Retinal pigment epithelial cell (primary cell): ENCODE measurements at places on chromosomes 3 and 15.

DNA sequence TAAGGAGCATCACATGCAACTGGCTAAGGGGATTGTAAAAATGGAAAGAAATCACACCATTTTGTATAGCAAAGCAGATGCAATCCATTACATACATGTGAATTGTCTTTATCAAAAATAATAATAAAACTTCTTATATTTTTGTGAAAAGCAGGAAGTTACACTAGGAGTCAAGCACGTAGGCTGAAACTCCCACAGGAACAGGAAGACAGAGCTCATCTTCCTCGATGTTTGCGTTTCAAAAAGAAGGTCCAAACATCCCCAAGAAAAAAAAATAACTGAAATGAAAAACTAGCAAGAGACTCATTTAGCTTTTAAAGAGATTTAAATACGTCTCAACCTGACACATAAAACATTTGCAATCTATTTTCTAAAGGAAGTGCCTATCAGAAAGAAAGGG is 106.6 kb downstream of the TGFBR2 start:
- no peak for DNase-seq

DNA sequence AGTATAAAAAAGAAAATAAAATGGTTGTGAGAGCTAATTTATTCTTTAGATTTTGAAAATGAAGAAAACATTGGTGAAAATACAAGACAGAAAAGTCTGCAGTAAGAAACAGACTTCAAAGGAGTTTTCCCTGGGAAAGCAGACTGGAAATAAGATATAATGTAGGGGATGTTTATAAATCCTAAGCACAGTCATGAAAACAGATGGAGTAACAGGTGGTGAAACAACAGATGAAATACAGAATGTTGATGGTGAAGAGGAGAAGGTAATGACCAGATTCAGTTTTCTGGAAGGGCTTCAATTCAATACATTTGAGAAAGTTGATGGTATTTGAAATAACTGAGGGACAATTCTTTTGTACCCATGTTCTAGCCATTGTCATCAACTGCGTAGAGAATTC is 353.9 kb downstream of the CHL1 start:
- no peak for DNase-seq

DNA sequence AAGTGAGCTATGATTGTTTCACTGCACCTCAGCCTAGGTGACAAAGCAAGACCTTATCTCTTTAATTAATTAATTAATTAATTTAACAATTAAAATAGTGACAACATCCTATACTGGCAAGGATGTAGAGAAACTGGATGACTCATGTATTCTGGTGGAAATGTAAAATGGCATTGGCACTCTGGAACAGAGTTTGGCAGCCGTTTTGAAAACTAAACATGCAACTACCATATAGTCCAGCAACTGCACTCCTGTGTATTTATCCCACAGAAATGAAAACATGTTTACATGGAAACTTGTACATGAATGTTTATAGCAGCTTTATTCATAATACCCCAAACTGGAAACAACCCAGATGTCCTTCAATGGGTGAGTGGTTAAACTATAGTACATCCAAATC is 56.6 kb downstream of the ANP32A start:
- DNase-seq, result no peak

- DNase-seq, result no peak
Measured at GRCh38 chr3:46648096-46648495, 35.8 kb downstream of the FAM240A start.

DNA sequence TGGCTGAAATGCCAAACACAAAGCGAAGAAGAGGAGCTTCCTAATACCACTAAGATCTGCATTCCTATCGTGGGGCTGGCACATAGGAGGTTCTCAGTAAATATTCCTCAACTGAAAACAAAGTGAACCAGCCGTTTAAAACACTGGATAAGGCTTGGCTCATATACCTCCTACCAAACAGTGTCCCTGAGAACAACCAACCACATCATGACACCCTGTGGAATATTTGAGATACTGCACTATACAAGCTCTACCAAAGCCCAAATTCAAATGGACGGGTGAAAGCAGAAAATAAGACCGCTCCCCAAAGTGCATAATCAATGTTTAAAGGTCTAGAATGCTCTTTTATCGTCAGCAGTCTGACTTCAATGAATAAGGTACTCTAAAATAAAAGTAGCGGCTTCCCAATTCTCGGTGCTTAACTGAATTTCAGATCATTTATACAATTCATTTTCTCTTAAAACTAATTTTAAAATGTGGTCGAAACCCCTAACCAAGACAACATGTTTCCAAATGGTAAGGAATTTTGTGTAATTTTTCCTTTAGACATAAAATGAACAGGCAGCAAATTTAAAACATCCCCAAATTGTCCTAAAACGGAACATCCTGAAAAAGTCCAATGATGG is 425.8 kb downstream of the ERC2 start:
- peak; percentile 24 for DNase-seq

DNA sequence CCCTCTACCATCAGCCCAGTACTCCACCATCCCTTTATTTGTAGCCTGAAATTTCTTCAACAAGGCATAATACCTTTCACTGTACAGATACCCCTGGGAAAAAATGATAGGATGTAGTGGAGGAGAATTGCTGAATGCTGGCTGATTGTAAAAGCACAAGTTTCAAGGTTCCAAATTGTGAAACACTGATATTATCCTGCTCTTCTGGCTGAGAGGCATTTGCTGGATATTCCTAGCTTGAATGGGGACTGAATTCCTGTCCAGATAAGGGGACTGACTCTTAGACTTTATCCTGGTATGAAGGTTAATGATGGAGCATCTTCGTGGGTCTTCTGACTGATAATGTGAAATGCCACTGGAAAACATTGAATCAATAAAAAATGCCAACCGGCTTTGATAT is 9.0 kb upstream of the C3orf85 start:
- no peak for DNase-seq

GRCh38 chr3:43005981-43006380 is 26.9 kb downstream of the GASK1A start:
- DNase-seq, result no peak

GRCh38 chr3:43369404-43370292 is 83.3 kb downstream of the SNRK start:
- no peak for DNase-seq

DNA sequence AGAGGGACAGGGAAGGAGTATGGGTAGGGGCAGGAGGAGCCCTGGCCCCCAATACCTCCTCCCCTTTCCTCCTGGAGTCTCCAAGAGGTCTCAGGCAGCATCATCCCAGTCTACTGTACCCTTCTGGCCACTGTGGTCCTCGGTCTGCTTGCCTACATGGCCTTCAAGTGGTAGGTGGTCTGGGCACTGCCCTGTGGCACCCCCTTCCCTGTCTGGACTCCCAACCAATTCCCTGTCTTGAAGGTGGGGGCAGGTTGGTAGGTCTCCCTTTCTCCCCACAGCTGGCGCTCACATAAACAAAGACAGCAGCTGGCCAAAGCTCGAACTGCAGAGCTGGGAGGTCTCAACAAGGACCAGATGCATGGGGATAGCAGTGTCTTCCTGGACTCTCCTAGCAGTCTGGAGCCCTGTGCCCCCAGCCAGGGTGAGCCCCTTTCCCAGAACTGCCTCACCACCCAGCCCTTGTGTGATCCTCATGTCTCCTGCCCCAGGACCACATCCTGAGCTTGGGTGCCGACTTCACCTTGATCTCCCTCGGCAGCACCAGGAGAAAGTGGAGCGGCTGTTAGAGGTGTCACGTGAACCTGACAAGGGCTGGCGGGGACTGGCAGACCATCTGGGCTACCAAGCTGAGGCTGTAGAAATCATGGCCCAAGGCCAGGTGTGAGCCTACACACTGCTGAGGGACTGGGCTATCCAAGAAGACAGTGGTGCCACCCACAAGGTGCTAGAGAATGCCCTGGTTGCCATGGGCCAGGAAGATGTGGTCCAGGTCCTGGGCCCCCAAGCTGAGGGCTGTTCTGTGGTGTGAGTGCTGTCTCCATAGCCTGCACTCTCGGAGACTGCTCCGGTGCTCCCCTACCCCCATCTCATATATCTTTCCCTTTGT is 33.1 kb downstream of the NBEAL2 start:
- DNase-seq, result no peak

- no peak for DNase-seq
Measured at GRCh38 chr3:128563439-128563838, 70.4 kb upstream of the GATA2 start.

GRCh38 chr15:54675241-54675640 is 521.5 kb downstream of the RSL24D1 start:
- no peak for DNase-seq

DNA sequence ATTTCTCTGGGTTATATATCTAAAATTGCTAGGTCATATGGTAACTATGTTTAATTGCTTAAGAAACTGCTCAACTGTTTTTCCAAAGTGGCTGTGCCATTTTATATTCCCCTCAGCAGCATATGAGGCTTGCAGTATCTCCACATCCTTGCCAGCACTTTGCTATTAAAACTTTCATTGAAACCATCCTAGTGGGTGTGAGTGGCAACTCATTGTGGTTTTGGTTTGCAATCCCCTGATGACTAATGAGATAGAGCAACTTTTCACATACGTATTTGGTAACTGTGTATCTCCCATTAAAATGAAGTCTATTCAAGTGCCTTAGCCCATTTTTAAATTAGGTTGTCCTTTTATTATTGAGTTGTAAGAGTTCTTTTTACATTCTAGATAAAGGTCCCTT is 17.3 kb downstream of the KPNA1 start:
- no peak for DNase-seq

GRCh38 chr15:87954793-87955192 is 301.7 kb downstream of the NTRK3 start:
- no peak for DNase-seq

DNA sequence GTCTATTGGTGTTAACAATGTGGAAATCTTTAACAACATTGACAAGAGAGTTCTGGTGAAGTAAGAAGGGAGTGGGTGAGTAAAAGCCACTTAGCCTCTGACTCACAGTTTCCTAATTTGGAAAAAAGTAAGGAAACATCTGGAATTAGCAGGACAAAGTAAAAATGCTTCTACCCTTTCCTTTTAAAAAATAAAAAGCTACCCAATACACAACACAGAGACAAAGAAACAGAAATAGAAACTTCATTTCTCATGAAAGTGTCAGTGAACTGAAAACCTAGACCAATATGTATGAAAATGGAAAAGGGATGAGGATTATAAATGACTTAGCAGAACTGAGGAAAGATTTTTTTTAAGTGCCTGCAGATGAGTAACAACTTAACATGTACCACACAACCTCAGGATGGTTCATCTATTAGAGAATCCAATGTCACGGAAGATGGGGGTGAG is 65.4 kb downstream of the SSR3 start:
- no peak for DNase-seq

GRCh38 chr3:139689708-139690228 is 12.0 kb upstream of the NMNAT3 start:
- DNase-seq, result no peak

DNA sequence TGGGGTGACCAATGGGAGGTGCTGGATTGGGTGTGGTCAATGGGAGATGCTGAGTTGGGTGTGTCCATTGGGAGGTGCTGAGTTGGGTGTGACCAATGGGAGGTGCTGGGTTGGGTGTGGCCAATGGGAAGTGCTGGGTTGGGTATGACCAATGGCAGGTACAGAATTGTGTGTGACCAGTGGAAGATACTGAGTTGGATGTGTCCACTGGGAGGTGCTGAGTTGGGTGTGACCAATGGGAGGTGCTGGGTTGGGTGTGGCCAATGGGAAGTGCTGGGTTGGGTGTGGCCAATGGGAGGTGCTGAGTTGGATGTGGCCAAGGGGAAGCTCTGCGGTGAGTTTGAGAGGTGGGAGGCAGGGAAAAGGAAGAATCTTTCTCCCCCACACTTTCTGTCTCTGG is 250.0 kb upstream of the PROK2 start:
- DNase-seq, result no peak

DNA sequence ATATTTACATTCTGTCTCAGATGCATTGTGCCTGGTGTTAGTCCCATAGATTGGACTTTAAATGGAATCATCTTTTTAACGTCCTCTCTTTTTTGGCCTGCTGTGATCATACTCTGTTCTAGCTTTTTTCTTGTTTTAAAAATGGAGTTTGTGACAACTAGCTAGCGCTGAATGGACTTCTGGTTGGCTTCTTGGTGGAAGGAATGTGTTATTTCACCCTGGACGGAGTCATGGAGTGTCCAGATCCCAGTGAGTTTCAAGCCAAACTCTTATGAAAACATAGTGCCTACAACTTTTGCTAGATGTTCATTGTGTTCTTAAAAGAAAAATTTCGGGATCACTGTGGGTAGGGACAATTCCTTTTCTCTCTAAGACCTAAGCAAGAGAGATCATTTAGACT is 192.6 kb downstream of the TCF12 start:
- no peak for DNase-seq

DNA sequence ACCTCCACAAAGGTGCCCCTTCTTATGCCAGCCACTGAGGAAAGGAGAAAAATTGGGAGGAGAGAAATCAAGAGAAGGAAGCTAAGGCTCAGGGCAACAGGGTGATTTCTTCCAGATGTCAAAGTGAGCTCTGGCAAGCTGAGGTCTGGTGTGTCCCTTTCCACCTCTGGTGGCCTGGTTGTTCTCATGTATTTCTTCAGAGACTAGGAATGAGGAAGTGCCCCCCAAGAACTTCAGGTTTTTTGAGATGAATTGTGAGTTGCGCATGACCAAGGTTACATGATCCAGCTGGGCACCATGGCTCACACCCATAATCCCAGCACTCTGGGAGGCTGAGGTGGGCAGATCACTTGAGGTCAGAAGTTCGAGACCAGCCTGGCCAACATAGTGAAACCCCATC is 5.6 kb downstream of the RAB6B start:
- no peak for DNase-seq

- no peak for DNase-seq
Measured at GRCh38 chr3:195916991-195917390, 8.6 kb upstream of the TNK2 start.

DNA sequence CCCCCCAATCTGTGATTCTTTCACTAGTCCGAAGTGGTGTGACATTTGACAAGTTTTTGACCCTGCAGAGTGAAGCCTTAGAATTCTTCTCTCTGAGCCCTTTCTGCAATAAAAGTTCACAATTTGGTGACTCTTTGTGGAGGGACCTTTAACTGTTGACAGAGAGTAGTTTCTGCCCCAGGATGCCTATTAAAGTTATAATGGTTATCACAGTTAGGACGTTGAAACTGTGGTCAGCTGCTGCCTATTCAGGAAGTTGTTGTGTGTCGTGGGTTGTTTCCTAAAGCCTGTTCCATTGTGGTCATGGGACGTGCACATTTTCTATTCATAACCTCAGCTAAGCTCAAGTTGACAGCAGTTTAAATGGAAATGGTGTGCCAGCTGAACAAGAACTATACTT is 274.5 kb downstream of the NEK10 start:
- no peak for DNase-seq

- DNase-seq, result no peak
Measured at GRCh38 chr15:63986751-63987341, 59.4 kb downstream of the DAPK2 start.
